Kidney (tissue), 22 donors: ENCODE measurements at places on chromosomes 1 and 21. TPM values are rescaled to one million over a fixed set of nuclear protein-coding genes. Genes with fewer than 3 reads are reported as not detected.

DNA sequence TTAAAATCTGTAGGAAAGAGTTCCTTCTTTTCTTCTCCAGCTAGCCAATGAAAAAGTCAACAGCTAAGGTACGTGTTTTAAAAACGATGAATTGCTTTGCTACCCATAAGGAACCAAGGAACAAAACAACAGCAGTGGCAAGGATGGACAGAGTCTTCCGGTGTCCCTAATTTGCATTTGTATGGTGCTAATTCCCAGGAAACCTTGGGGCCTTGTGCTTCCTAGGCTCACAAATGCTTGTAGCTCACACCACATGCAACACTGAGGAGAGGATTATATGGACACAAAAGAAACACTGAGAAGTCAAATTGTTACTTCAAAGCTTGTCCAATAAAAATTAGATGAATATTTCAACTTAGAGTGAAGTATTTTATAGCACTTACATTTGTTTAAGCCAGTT, 1.8 kb upstream of the PGBD5 start:
- no peak overlapping the region for H3K27ac ChIP-seq
- no peaks in the 10 kb centered on the region for H3K4me1 ChIP-seq
- H3K27me3 ChIP-seq = peaks cover 15% of the 10 kb centered on the region
- H3K36me3 ChIP-seq = no peaks in the 10 kb centered on the region

- H3K27ac ChIP-seq = peak overlapping the region; percentile 49
- peaks cover 12% of the 10 kb centered on the region for H3K4me1 ChIP-seq
- peak; percentile 48 for DNase-seq
- no peak overlapping the region for H3K4me3 ChIP-seq
- no peaks in the 10 kb centered on the region for H3K27me3 ChIP-seq
These were observed 26.9 kb upstream of the RAP1A start for GRCh38 chr1:111592389-111593361.

DNA sequence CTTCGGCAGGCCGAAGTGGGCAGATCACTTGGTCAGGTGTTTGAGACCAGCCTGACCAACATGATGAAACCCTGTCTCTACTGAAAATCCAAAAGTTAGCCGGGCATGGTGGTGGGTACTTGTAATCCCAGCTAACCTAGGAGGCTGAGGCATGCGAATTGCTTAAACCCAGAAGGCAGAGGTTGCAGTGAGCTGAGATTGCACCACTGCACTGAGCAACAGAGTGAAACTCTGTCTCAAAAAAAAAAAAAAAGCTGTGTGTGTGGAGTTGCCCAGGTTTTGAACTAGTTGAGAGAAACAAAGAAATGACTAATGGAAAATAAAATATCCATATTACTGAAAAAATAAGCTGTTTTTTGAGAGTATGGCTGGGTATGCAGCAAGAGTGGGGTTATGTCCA, 100.2 kb downstream of the GTF2B start:
- H3K27ac ChIP-seq = no peak overlapping the region
- no peaks in the 10 kb centered on the region for H3K27me3 ChIP-seq
- H3K4me1 ChIP-seq = no peaks in the 10 kb centered on the region
- H3K4me3 ChIP-seq = no peak overlapping the region

DNA sequence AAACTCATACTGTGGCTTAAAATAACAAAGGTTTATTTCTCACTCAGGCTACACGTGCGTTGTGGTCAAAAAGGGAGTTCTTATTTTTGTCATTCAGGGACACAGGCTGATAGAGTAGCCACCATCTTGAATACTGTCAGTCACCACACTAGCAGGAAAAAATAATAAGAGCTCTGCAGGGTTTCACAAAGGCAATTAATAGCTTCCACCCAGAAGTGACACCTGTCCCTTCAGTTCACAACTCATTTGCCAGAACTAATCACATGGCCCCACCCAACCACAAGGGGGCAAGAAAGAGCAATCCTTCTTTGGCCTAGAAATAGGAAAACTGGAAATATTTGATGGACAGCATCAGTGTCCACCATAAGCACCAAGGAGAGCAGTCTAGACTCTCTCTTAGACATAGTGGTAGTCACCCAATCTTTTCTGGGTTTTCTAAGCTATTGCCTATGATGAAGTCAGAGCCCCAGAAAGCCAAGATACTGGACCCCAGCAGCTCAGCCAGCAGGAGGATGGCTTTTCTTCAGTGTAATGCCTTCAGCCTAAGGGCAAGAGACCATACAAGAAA, 8.2 kb downstream of the HAPLN2 start:
- H3K4me1 ChIP-seq = no peaks in the 10 kb centered on the region
- peaks cover 15% of the 10 kb centered on the region for H3K27me3 ChIP-seq
- no peak overlapping the region for H3K4me3 ChIP-seq
- no peak overlapping the region for H3K27ac ChIP-seq
- no peaks in the 10 kb centered on the region for H3K36me3 ChIP-seq

ZSWIM5 gene
- 1.9 TPM for polyA plus RNA-seq
